Stomach (tissue), 19 donors: ENCODE measurements at places on chromosomes 6 and 20. TPM values are rescaled to one million over a fixed set of nuclear protein-coding genes. Genes with fewer than 3 reads are reported as not detected.

The GLP1R gene
- total RNA-seq: 9.0 TPM

DNA sequence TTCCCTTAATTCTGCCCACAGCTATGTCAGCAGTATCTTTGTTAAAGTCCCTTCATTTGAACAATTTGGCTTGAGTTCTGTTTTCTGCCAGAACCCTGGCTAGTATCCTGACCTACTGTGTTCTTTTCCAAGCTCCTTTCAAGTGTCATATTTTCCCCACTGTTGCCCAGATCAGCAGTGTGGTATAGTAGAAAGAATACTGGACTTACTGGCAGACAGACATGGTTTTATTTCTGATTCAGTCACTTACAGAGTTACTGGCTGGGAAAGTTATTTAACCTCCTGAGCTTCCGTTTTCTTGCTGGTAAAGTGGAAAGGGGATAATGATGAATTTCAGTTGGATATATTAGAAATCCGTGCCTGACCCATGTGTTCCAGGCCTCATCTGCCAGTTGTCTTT lies 39.8 kb upstream of the RAB23 start:
- H3K27me3 ChIP-seq: no peaks in the 10 kb centered on the region
- peak overlapping the region; percentile 74 for H3K27ac ChIP-seq
- no peaks in the 10 kb centered on the region for H3K4me1 ChIP-seq
- no peaks in the 10 kb centered on the region for H3K36me3 ChIP-seq
- no peak overlapping the region for H3K4me3 ChIP-seq

The EPM2A gene
- total RNA-seq: 19.6 TPM

The COL21A1 gene
- 69.4 TPM for total RNA-seq

The CNR1 gene
- total RNA-seq: 4.8 TPM

DNA sequence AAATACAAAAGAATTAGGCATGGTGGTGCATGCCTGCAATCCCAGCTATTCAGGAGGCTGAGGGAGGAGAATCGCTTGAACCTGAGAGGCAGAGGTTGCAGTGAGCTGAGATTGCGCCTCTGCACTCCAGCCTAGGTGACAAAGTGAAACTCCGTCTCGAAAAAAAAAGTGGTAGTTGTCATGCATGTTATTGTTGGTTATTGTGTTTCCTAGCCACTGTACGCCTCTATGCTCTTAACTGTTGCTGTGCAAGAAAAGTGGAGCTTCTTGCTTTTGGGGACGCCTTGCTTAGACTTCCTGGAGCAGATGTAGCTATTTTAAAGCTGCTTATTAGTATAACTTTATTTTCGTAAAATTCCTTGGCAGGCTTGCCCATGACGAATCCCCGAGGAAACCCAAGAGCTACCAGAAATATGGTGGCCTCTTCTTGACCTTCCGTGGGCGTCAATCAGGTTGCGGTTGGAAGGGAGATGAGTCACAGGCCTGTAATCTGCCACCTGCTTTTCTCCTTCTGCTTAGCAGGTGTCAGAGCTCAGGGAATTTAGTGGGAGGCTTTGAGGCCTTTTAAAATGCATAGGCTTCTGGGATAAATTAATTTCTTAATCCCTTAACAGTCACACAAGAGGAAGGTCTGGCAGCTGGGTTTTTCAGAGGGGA lies 17.3 kb downstream of the GABRR2 start:
- peaks cover 19% of the 10 kb centered on the region for H3K4me1 ChIP-seq
- no peak overlapping the region for H3K4me3 ChIP-seq
- H3K27me3 ChIP-seq: no peaks in the 10 kb centered on the region
- no peaks in the 10 kb centered on the region for H3K36me3 ChIP-seq

DNA sequence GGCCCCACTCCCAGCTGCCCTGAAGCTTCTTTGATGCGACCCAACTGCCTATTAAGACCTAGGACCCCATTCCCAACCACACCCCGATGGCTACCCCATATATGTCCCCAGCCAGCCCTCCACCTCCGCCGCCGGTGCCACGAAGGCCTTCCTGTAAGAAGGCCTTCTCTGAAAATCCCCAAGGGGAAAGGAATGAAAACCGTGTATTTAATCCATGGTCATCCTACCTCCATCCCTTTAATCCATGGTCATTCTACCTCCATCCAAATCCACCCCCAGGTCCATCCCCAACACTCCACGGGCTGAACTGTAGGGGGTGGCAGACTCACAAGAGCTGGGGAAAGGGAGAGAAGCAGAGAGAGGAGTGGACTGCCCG lies 545 bp upstream of the VSX1 start:
- no peak overlapping the region for H3K4me3 ChIP-seq
- peaks cover 41% of the 10 kb centered on the region for H3K4me1 ChIP-seq
- H3K27me3 ChIP-seq: peaks cover 38% of the 10 kb centered on the region
- H3K27ac ChIP-seq: no peak overlapping the region

DNA sequence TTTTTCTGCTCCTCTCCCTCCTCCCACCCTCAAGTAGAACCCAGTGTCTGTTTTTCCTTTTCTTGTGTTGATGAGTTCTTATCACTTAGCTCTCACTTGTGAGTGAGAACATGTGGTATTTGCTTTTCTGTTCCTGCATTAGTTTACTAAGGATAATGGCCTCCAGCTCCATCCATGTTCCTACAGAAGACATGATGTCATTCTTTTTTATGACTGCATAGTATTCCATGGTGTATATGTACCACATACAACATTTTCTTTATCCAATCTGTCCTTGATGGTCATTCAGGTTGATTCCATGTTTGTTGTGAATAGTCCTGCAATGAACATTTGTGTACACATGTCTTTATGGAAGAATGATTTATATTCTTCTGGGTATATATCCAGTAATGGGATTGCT lies 81.0 kb downstream of the TOX2 start:
- no peak overlapping the region for H3K27ac ChIP-seq
- DNase-seq: no peak
- H3K4me3 ChIP-seq: no peak overlapping the region
- H3K27me3 ChIP-seq: peaks cover 6% of the 10 kb centered on the region
- H3K36me3 ChIP-seq: no peaks in the 10 kb centered on the region

- H3K27ac ChIP-seq: no peak within 1 kb of the TSS
- H3K4me1 ChIP-seq: peaks cover 17% of the 10 kb centered on the region
- H3K27me3 ChIP-seq: peaks cover 53% of the 10 kb centered on the region
Measured at GRCh38 chr20:51022803-51023616, at the start of gene KCNG1. Gene KCNG1, minus strand, starts transcription at chr20:51023107. Its CDS starts 12,769 bp downstream, at chr20:51010338.

GRCh38 chr20:46121184-46121930 lies 3.2 kb downstream of the CD40 start:
- H3K27me3 ChIP-seq: no peaks in the 10 kb centered on the region
- peaks cover 8% of the 10 kb centered on the region for H3K36me3 ChIP-seq
- no peak overlapping the region for H3K4me3 ChIP-seq
- no peak for DNase-seq
- H3K4me1 ChIP-seq: peaks cover 50% of the 10 kb centered on the region

The PDSS2 gene
- total RNA-seq: not detected

The PAX1 gene
- total RNA-seq: not detected

- DNase-seq: no peak
- no peaks in the 10 kb centered on the region for H3K36me3 ChIP-seq
- no peaks in the 10 kb centered on the region for H3K27me3 ChIP-seq
- H3K4me1 ChIP-seq: no peaks in the 10 kb centered on the region
- no peak overlapping the region for H3K4me3 ChIP-seq
- no peak overlapping the region for H3K27ac ChIP-seq
Measured at GRCh38 chr6:70131528-70131927, 171.4 kb downstream of the COL9A1 start.

GRCh38 chr6:108584323-108584722 lies 23.6 kb downstream of the FOXO3 start:
- peaks cover 2% of the 10 kb centered on the region for H3K36me3 ChIP-seq
- H3K27ac ChIP-seq: no peak overlapping the region
- DNase-seq: no peak
- H3K27me3 ChIP-seq: no peaks in the 10 kb centered on the region

GRCh38 chr6:84411060-84411629 lies 183.7 kb upstream of the CEP162 start:
- H3K27me3 ChIP-seq: no peaks in the 10 kb centered on the region
- no peak for DNase-seq
- H3K27ac ChIP-seq: no peak overlapping the region
- H3K4me1 ChIP-seq: no peaks in the 10 kb centered on the region
- no peak overlapping the region for H3K4me3 ChIP-seq
- H3K36me3 ChIP-seq: no peaks in the 10 kb centered on the region

GRCh38 chr20:3758566-3758965 lies 9.0 kb downstream of the ADISSP start:
- H3K36me3 ChIP-seq: peaks cover 53% of the 10 kb centered on the region
- H3K4me3 ChIP-seq: no peak overlapping the region
- DNase-seq: peak; percentile 33
- H3K27me3 ChIP-seq: no peaks in the 10 kb centered on the region

The SYCP2 gene
- total RNA-seq: 9.8 TPM

- peak overlapping the region; percentile 84 for H3K27ac ChIP-seq
- peak; percentile 43 for DNase-seq
- H3K4me3 ChIP-seq: no peak overlapping the region
Measured at GRCh38 chr6:111550953-111551352, 54.7 kb downstream of the TRAF3IP2 start.

The SLC17A9 gene
- 18.7 TPM for total RNA-seq

The ADGRF1 gene
- under 0.01 TPM for total RNA-seq

The HSPA1A gene
- 124 TPM for total RNA-seq
